Activated CD4-positive, alpha-beta T cell treated with anti-CD3 and anti-CD28 coated beads, Interleukin-10, Interleukin-2, amounts not matched to agents 100 ng/mL and 50 ng/mL, durations not matched to agents 16 hours and 8 hours (primary cell): ENCODE measurements at places on chromosomes 6 and 20.

DNA sequence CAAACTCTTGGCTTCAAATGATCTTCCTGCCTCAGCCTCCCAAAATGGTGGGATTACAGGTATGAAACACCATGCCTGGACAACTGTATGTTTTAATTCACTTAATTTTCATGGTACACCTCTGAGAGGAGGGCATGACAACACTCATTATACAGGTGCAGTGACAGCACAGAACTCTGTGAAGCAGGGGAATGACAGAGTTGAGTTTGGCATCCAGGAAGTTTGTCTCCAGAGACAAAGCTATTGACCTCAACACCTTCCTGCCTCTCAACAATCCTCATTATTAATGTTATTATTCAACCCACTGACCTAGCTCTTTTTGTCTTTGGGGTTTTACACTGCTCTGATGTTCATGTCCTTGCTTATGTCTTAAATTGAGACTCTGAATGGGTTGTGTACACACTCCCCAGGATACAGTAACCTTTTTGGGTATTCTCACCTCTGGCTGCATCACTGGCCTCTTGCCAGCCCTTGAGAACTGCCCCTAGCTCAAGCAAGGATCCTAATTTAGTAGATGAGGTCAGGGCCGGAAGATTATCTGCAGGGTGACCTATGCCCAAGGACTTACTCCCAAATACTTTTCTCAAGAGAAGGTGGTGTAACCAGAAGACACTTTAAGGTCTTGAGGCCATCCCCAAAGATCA, 13.0 kb upstream of the IER3 start:
- no peak for DNase-seq

DNA sequence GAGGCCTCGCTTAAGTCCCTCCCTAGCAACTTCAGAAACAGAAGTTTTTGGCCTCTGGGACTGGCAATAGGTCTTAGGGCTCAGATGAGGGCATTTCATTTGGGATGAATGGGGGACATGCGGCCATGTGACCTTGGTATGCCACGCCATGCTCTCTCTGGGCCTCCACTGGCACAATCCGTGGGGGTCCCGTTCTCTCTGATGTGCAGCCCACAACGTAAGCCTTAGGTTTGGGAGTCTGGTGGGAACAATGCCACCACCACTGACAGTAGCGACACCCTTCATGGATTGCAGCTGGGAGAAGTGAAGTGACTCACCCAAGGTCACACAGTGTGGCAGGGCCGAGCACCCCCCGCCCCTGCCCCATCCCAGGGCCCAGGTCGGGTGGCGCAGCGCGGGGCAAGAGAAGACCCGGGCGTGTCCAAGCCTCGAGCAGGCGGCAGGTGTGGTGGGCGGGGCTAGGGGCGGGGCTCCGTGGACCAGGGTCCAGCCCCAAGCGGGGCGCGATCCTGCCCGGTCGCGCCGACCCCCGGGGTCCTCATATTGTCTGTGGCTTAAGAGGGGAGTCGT, 864 bp upstream of the CEBPB start:
- DNase-seq = peak; percentile 29

DNA sequence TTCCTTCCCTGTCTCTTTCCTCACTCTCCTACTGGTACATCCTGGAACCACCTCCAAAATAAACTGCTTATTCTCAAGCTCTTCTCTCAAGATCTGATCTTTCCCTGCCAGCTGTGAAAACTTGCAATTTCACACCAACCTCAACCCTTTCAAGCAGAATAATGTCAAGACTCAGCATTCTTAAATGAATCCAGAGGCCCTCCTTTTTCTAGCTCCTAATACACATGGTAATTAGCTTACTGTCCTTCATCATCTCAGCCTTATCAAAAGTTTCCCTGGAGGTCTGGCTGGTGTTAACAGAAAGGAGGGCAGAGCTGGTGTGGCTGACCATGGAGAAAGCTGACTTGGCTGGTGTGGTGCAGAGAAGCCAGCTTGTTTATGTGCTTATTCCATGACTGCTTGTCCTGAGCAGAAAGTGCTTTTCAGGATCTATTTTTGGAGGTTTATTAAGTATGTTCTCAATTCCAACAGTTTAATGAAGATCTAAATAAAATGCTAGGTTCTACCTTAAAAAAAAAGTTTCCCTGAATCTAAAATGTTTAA, 50.5 kb downstream of the CFAP61 start:
- no peak for DNase-seq

DNA sequence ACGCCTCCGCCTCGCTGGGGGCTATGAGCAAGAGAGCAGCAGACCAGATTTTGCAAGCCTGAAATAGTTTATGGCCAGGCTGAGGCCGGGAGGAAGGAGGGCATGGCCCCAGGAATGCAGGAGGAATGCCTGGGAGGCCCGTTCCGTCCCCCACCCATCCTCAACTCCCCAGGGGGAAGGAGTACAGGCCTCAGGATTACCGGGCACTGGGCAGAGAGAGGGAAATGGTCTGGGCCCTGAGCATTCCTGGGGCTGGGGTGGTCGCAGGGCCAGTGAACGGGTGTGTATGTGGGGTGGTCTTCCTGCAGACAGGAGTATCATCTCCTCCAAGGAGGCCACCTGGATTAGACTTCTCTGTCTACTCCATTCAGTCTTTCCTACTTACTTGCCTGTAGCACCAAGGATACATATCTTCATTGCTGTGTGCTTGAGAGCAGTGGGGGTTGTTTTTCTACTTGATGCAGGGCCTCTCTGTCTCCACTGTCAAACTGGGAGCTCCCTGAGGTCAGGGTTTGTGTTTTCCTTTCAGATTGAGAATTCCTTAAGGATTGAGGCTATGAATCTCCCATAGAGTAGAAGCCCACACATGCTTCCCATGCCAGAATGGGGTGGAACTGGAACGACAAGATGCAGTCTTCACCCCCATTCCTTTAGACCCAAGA, 81.3 kb downstream of the VEGFA start:
- no peak for DNase-seq

- no peak for DNase-seq
Observed at GRCh38 chr6:44676826-44677433, 289.4 kb downstream of the CDC5L start.
